Fibroblast of skin of abdomen (primary cell): ENCODE measurements at places on chromosomes 2 and 18.

- no peak for DNase-seq
These were observed 196.1 kb downstream of the AGPS start for GRCh38 chr2:177588671-177589070.

GRCh38 chr18:59387687-59388565, 28.9 kb upstream of the LMAN1 start:
- DNase-seq = no peak

GRCh38 chr2:38509314-38509946, 93.3 kb downstream of the HNRNPLL start:
- DNase-seq = peak; percentile 88

DNA sequence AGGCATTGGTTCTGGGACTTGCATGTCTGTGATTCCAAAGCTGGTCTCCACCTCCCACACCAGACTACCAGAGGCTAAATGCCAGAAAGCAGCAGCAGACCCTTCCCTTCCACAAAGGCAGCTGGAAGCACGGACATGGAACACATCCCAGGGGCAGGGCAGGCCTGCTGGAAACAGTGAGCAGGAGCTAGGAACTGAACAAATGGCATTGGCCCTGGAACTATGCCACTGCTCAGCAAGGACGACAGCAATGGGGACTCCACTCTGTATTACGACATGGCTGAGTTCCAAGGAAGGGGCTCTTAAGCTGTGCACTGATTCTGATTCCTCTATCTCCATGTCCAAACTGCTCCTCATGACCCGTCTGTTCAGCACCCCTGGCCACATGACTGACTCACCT, 77.8 kb upstream of the TFCP2L1 start:
- no peak for DNase-seq
